ENCODE measurements at places on chromosomes 1 and 21.

DNA sequence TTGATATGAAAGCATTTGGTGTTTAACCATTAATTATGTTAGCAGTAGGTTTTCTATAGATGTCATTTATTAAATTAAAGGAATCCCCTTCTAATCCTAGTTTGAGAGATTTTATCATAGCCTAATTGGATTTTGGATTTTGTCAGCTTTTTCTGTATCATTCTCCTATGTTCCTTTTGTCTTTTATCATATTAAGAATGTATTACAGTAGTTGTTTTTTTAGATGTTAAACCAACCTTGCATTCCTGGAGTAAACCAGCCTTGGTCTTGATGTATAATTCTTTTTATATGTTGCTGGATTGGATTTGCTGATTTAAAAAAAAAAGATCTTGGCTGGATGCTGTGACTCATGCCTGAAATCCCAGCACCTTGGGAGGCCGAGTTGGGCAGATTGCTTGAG lies 5.6 kb downstream of the SETDB1 start:
- no peak for DNase-seq

DNA sequence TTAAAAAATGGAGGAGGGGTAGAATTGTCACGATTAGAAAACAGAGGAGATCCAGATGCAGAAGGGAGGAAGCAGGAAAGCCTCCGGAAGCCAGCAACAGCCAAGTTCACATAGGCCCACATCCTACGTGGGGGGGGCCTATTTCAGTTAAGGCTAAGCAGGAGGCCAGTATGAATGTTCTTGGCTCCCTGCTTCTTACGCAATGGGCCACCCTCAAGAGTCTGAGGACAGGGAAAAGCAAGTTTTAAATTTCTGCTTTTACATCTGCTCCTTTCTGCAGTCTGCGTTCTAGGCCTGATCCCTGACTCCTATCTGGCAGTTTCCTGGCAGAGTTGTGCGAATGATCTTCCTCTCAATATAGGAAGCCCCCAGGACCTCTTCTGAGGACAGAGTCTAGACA lies 30.6 kb downstream of the RABIF start:
- DNase-seq = no peak

- DNase-seq = no peak
Measured at GRCh38 chr1:205454903-205455335, 926 bp downstream of the BLACAT1 start.

- no peak for DNase-seq
Measured at GRCh38 chr21:16742131-16742641, 770.7 kb upstream of the CXADR start.

DNA sequence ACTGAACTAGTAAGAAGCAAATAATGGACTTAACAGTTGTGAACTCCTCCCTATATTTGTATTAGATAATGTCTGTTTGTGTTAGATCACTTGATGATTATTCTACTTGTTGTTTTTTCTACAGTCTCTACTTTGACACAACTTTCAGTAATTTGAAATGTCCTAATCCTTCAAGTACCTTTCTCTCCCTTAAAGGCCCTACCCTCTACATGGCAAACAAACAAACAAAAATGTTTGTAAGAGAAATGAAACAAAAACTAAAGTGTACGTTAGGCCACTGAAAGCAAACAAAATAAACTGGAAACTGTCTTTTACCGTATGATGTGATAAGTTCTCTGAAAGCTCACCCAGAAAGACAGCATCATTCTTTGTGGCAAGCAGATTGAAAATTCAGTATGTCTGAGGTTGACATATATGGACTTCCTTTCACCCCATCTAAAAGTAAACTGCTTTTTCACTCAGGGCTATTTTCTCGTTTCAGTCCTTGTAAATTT lies 255.9 kb upstream of the SNX7 start:
- DNase-seq = no peak

DNA sequence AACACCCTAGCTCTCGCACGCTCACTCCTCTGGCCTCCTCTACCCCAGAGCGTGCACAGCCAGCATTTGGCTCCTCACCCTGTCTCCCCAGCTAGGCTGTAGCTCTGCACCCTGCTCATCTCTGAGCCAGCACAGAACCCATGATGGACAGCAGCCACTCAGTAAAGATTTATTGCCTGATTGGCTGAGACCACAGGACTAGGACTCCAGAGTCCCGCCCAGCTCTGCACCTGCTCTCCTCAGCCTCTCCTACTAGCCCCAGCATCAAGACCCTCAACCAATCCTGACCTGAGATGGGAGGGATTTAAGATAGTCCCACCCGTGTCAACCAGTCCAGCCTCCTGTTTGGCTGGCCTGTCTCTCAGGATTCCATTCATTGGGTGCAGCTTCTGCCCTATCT lies 9.3 kb downstream of the C1QB start:
- DNase-seq = no peak

- no peak for DNase-seq
Measured at GRCh38 chr1:37677808-37678207, 14.5 kb upstream of the CDCA8 start.

- DNase-seq = no peak
Measured at GRCh38 chr21:28991861-28992525, 684 bp downstream of the LTN1 start.

GRCh38 chr1:36203554-36204346 lies 20.5 kb upstream of the THRAP3 start:
- no peak for DNase-seq

DNA sequence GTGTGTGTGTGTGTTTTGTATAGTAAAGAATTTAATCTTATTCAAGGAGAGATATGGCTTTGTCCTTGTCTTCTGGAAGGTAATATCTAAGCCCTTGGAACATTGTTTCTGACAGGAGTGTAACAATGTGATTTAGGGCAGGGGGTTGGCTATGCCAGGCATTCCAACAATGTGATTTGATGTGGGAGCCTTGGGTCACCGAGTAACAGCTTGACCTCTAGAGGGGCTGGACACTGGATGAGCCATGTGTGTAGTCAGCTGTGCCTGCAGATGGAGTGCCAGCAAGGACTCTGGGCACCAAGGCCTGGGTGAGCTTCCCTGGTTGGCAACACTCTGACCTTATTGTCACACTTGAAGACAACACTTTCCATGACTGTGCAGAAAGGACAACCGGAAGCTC lies 336.1 kb upstream of the ZP4 start:
- DNase-seq = no peak

GRCh38 chr1:221778125-221778524 lies 36.2 kb upstream of the DUSP10 start:
- no peak for DNase-seq

DNA sequence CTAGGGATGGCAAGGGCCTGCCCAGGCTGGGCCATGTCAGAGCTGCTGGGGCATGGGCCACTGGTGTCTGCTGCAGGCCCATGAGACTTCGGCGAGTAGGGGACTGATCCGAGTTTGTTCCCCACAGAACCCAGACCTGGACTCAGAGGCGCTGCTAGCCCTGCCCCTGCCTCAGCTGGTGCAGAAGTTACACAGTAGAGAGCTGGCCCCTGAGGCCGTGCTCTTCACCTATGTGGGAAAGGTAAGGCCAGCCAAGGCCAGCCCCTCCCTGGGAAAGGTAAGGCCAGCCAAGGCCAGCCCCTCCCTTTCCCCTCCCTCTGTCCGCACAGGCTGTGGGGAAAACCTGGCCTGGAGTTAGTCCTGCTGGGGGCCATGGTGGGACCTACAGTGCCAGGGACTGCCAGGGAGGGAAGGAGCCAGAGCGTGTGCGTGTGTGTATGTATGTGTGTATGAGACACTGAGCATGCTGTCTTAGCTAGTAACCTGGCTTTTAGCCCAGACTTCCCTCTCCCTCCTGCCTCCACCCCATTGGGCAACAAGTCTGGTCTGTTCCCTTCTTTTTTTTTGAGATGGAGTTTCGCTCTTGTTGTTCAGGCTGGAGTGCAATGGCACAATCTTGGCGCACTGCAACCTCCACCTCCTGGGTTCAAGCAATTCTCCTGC lies 8.0 kb downstream of the FAAH start:
- DNase-seq = no peak

GRCh38 chr1:156319664-156320063 lies 18.4 kb downstream of the CCT3 start:
- no peak for DNase-seq

GRCh38 chr1:231176421-231176820 lies 14.6 kb downstream of the TRIM67 start:
- no peak for DNase-seq

GRCh38 chr1:14980621-14981218 lies 172.8 kb upstream of the TMEM51 start:
- no peak for DNase-seq

DNA sequence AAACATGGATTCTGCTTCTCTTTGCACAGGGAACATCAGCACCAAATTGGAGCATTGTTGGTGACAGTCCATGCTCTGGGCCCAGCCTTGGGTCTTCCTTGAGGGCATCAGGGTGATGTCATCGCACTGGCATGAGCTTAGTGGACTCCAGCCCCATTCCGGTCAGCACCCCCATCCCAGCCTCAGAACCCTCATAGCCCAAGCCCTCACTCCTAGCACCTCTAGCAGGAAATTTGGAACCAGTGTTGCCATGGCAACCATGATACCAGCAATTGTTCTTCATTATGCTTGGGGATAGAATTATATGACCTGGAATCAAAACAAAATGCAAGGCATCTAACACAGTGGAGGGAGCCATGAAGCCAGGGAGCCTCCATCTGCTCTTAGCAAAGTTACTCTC lies 83.1 kb downstream of the VWA5B1 start:
- DNase-seq = no peak

- DNase-seq = no peak
Measured at GRCh38 chr1:201495551-201496295, 11.2 kb downstream of the CSRP1 start.

GRCh38 chr1:229185963-229186362 lies 84.9 kb upstream of the RAB4A start:
- DNase-seq = no peak

DNA sequence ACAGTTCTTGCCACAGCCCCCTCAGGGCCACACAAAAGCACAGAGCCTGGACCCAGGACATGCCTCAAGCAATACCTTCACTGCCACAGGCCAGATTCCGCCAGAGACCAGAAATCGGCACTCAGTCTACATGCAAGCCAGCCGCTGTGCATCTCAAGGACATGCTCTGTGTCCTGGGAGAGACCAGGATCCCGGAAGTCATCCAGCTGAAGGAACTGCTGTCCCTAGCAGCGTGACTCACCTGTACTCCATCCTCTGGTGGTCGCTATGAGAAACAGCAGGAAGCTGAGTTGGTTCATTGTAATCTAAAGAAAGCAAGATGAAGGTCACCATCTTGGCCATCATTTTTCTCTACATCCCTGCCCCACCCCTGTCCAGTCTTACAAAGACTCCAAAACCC lies 401 bp downstream of the ITLN1 start:
- DNase-seq = no peak

DNA sequence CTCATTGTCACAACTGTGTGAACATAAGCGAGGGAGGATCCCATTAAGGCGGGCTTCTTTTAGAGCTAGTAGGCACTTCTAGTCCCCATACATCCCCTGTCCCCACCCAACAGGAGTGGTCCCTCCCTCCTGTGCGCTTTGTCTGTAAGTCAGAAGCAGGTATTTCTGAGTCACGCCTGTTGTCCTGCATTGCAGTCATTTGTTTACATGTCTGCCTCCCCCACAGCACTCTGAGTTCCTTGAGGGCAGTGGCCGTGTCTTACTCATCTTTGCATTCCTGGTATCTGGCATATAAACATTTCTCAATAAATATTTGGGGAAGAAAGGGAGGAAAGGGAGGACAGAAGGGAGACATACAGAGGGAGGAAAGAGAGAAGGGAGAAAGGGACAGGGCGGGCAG lies 40.3 kb downstream of the PLEKHA6 start:
- no peak for DNase-seq

DNA sequence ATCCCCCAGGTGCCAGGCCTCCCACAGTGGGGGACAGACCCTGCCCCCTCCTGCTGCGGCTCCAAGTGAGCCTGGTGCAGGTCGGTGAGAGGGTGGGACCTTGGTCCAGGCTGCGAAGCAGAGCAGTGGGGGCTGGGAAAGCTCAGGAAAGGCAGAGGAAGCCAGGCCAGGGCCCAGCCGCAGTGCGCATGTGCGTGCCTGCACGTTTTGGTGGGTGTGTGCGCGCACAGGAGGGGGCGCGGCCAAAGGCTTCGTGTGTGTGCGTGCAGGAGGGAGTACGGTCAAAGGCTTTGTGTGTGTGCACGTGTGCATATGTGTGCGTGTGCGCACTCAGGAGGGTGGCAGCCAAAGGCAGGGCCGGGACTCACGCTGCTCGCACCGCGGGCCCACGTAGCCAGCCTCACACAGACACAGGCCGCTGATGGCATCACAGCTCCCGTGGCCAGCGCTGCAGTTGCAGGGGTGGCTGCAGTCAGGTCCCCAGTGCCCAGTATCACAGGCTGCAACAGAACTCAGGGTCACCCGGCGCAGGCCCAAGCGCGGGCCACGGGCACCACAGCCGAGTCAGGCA lies 45.9 kb downstream of the ARHGEF16 start:
- no peak for DNase-seq

- DNase-seq = no peak
Measured at GRCh38 chr1:22286491-22286890, 143.6 kb upstream of the WNT4 start.

DNA sequence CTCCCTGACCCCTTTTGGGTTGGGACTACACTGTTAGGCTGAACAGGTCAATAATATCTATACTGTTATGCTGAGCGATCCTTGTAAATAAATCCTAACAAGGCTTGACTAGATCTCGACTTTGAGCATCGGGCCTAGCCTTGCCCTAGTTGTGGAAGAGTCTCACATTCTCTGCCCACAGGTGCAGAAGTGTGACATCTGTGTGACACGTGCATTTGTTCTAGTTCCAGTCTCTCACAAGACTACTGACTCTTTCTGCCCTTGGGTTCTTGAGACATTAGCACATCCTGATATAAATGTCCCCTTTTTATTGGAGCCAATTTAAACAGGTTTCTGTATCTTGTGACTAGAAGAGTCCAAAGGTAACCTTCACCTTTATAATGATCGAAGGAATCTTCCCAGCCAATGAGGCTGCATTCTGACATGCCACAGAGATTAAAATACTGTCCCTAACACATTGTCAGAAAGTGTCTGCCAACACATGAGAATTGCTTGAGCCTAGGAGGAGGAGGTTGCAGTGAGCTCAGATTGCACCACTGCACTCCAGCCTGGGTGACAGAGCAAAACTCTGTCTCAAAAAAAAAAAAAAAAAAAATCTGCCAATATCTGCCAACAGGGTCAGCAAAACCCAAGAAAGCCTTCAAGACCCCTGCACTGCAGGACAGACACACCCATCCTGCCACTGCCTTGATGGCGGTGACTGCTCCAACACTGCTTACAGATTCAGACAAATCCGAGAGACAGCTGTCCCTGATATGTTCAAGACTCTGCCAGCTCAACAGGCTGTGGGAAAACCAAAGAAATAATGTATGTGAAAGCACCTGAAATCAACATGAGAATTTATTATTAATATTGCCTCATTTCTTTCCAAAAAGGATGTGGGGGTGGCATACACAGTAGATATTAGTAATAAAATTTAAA lies 56.5 kb upstream of the PSEN2 start:
- no peak for DNase-seq

- DNase-seq = no peak
Measured at GRCh38 chr1:241593186-241593585, 47.0 kb downstream of the CHML start.
